ENCODE measurements at places on chromosomes 16 and 17. TPM values are rescaled to one million over a fixed set of nuclear protein-coding genes. Genes with fewer than 3 reads are reported as not detected.

Gene MTMR4
- total RNA-seq: 62.9 TPM

GRCh38 chr16:82005027-82005830 lies 6.0 kb downstream of the SDR42E1 start:
- no peaks in the 10 kb centered on the region for H3K4me1 ChIP-seq
- no peak overlapping the region for H3K4me3 ChIP-seq
- H3K27me3 ChIP-seq: peaks cover 3% of the 10 kb centered on the region
- no peak overlapping the region for H3K27ac ChIP-seq
- no peaks in the 10 kb centered on the region for H3K36me3 ChIP-seq
- no peak for DNase-seq

Gene MYH3
- total RNA-seq: 0.55 TPM

DNA sequence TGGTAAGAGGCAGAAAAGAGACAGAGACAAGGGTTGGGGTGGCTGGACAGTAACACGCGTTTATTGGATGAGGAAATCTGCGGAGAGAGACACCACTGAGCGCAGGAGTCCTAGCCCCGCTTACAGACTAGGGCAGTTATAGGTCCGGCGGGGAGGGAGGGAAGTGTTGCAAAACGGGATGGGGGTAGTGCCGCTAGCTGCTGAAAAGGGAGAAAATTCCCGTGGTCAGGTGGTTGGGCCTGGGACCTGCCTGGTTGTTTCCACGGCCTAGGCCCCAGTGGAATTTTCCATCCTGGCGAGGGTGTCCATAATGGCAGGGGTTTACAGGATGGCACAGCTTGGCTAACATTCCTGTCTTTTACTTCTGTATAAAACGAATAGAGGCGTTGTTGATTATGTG lies 5.5 kb upstream of the CPHXL2 start:
- no peak for DNase-seq
- no peaks in the 10 kb centered on the region for H3K4me1 ChIP-seq
- no peak overlapping the region for H3K27ac ChIP-seq
- no peak overlapping the region for H3K4me3 ChIP-seq
- no peaks in the 10 kb centered on the region for H3K36me3 ChIP-seq
- no peaks in the 10 kb centered on the region for H3K27me3 ChIP-seq

GRCh38 chr16:56372013-56372634 lies 53.2 kb downstream of the AMFR start:
- no peak overlapping the region for H3K4me3 ChIP-seq
- H3K36me3 ChIP-seq: no peaks in the 10 kb centered on the region
- DNase-seq: peak; percentile 15
- no peaks in the 10 kb centered on the region for H3K27me3 ChIP-seq
- peak overlapping the region; percentile 13 for H3K27ac ChIP-seq
- peaks cover 9% of the 10 kb centered on the region for H3K4me1 ChIP-seq

Gene PLEKHG4
- total RNA-seq: 25.7 TPM

- H3K36me3 ChIP-seq: no peaks in the 10 kb centered on the region
- H3K27ac ChIP-seq: no peak overlapping the region
- H3K4me1 ChIP-seq: no peaks in the 10 kb centered on the region
- H3K4me3 ChIP-seq: no peak overlapping the region
- no peaks in the 10 kb centered on the region for H3K27me3 ChIP-seq
Measured at GRCh38 chr16:11946433-11946832, 4.6 kb upstream of the NPIPB2 start.

DNA sequence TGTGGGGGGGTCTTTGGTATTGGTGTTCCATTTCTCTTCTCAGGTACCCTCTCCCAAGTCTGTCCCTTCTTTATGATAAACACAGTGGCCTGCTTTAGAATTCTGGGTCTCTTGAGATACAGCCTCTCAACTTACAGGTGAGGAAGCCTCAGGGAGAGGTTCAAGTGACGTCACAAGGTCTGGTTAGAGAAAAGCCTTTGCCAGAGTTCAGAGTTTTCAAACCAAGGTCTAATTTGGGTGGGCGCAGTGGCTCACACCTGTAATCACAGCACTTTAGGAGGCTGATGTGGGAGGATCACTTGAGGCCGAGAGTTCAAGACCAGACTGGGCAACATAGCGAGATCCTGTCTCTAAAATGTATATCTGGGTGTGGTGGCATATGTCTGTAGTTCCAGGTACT lies 2.1 kb downstream of the IRF8 start:
- H3K27ac ChIP-seq: no peak overlapping the region
- H3K4me1 ChIP-seq: no peaks in the 10 kb centered on the region
- DNase-seq: no peak
- H3K36me3 ChIP-seq: no peaks in the 10 kb centered on the region

DNA sequence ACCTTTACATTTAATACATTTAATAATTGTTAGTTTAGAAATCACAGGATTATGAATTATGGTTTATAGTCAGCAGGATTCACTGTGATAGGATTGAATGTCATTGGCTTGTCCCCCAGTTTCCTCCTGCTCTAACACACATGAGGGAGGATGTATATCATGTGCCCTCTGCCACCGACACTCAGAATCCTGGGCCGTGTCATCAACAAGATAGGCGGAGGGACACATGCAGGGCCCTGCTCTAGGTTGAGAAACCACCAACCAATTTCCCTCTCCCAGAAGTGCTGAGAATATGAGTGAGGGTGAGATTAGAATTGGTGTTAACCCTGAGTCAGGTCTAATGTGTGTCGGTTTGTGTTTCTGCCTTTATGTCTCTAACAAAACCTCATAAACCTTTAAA lies 85.1 kb downstream of the CES1 start:
- H3K27ac ChIP-seq: no peak overlapping the region
- DNase-seq: no peak
- H3K4me3 ChIP-seq: no peak overlapping the region
- no peaks in the 10 kb centered on the region for H3K27me3 ChIP-seq
- no peaks in the 10 kb centered on the region for H3K4me1 ChIP-seq
- no peaks in the 10 kb centered on the region for H3K36me3 ChIP-seq

Gene ABHD15
- total RNA-seq: 7.0 TPM

GRCh38 chr17:27862004-27862403 lies 31.2 kb downstream of the LYRM9 start:
- H3K4me1 ChIP-seq: no peaks in the 10 kb centered on the region
- H3K27me3 ChIP-seq: no peaks in the 10 kb centered on the region
- H3K27ac ChIP-seq: no peak overlapping the region
- no peaks in the 10 kb centered on the region for H3K36me3 ChIP-seq

DNA sequence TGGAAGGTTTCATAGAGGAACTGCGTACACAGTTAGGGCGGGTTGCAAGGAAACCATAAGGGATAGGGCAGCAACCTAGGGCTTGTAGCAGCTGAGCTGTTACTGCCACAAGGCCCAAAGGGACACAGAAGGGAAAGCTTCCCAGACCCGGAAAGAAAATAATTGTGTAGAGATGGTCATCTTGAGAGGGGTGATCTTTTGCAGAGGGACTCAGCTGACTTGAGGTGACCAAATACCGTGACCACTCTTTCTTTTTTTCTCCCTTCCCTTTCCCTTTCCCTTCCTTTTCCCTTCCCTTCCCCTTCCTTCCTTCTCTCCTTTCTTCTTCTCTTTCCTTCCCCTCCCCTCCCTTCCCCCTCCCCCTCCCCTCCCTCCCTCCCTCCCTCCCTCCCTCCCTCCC lies 8.5 kb upstream of the CREBBP start:
- no peaks in the 10 kb centered on the region for H3K27me3 ChIP-seq
- H3K4me1 ChIP-seq: no peaks in the 10 kb centered on the region
- no peak overlapping the region for H3K4me3 ChIP-seq
- no peak overlapping the region for H3K27ac ChIP-seq

Gene SDR42E1
- total RNA-seq: 0.28 TPM

GRCh38 chr17:82194765-82195164 lies 17.9 kb downstream of the CCDC57 start:
- H3K27me3 ChIP-seq: no peaks in the 10 kb centered on the region
- H3K27ac ChIP-seq: no peak overlapping the region
- no peaks in the 10 kb centered on the region for H3K4me1 ChIP-seq
- H3K4me3 ChIP-seq: no peak overlapping the region
- peaks cover 30% of the 10 kb centered on the region for H3K36me3 ChIP-seq
- DNase-seq: no peak

DNA sequence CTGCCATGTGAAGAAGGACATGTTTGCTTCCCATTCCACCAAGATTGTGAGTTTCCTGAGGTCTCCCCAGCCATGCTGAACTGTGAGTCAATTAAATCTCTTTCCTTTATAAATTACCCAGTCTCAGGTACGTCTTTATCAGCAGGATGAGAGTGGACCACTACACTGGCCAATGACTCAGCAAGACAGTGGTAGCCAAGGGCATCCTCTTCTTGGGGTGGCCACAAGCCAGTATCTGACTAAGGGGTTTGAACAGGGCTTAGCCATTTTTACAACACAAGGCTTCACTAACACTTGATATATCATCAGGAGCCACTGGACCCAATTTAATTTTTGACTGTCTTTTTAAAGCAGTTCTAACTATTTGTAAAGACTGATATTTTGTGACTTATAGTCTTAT lies 21.1 kb upstream of the KRT24 start:
- no peaks in the 10 kb centered on the region for H3K36me3 ChIP-seq
- H3K27me3 ChIP-seq: no peaks in the 10 kb centered on the region
- no peaks in the 10 kb centered on the region for H3K4me1 ChIP-seq
- DNase-seq: no peak
- no peak overlapping the region for H3K27ac ChIP-seq

- DNase-seq: no peak
- H3K36me3 ChIP-seq: no peaks in the 10 kb centered on the region
- no peaks in the 10 kb centered on the region for H3K4me1 ChIP-seq
- no peak overlapping the region for H3K27ac ChIP-seq
- no peak overlapping the region for H3K4me3 ChIP-seq
Measured at GRCh38 chr16:56294579-56294978, 103.3 kb downstream of the GNAO1 start.

DNA sequence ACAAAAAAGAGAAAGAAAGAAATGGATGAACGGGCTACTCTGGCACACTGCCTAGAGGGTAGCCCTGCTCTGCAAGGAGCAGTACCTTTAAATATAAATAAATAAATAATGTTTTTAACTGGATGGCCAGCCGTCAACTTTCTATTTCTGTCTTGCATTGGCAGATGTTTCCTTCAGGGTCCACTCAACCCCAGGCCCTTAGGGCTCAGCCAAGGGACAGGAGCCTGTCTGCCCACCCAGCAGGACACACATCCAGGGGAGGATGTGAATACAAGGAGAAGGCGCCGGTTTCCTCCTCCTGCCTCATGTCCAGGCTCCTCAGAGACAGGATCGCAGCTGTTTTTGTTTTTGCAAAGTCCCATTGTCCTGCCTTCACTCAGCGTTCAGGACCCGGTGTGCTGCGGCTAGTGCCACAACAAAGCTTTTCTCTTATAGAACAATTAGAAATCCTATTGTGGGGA lies 22.6 kb downstream of the TTYH2 start:
- no peaks in the 10 kb centered on the region for H3K36me3 ChIP-seq
- no peak overlapping the region for H3K27ac ChIP-seq
- peaks cover 4% of the 10 kb centered on the region for H3K4me1 ChIP-seq
- DNase-seq: no peak

Gene SLC12A3
- total RNA-seq: not detected
